Fibroblast of lung (primary cell): ENCODE measurements at places on chromosomes 16 and 17.

DNA sequence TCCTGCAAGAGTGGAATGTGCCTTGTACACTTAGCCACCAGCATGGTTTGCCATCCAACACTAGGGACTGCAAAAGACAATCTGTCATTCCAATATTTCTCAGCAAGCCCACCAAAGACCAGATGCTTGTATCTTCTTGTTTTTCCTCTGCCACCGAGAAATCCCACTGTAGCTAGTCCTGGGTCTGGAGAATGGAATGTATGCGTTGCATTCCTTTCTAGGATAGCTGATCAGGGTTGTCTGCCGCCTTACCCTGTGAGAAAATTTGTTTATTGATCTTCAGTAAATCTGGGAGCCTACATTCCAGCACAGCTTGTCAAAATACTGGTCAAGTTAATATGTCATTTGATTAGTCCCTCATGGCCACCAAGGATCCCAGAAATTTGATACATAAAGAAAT, 28.1 kb upstream of the ADAMTS18 start:
- DNase-seq: no peak

DNA sequence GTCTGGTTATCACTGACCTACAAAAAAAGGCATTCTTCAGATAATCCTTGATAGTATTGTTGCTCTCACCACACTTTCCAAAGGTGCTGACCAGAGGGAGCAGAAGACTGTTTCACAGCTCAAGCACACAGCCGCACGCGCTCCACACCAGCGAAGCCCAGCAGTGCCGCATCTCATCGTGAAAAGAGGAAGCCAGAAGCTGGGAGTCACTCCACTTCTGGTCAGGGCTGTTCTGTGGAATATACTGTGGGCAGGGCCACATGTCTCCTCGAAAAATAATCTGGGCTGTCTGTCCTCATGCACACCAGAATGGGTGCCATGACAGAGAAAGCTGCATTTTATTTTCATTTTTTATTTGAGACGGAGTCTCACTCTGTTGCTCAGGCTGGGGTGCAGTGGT, 7.3 kb upstream of the PRSS36 start:
- no peak for DNase-seq

- no peak for DNase-seq
Measured at GRCh38 chr16:85986931-85987749, 88.2 kb downstream of the IRF8 start.

- DNase-seq: no peak
Measured at GRCh38 chr16:72921106-72921505, 126.8 kb downstream of the ZFHX3 start.

- peak; percentile 69 for DNase-seq
Measured at GRCh38 chr16:74034862-74035261, 261.8 kb upstream of the PSMD7 start.

DNA sequence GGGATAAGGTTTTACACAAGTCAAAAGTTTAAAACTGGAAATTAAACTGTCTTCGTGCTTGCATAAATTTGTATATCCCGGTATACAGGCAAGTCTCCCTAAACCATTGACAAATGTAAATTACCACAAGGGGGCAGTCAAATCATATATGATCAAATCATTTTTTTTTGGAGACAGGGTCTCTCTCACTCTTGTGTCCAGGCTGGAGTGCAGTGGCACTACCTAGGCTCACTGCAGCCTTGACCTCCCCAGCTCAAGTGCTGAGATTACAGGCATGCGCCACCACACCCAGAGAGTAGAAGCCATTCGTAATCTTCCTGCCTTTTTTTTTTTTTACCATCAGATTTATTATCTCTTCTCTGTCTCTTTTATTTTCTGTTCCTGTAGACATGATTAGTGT, 18.5 kb downstream of the TOP2A start:
- DNase-seq: peak; percentile 84

DNA sequence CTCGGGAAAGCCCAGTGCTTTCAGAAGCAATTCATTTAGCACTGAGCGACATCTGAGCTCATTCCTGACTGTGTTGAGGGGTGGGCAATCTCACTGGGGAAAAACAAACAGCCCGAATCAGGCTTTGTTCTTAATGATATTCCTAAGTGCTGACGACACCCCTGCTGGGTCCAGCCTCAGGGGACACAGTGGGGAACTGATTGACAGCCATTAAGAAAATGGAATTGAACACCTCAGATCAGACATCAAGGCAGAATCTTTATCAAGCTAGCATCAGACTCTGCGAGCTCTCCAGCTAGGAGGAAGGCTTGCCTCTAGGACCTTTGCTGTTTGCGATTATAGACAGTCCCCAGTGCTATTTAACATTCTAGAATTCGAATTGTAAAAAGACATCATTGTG, 22.5 kb upstream of the LYRM9 start:
- no peak for DNase-seq

DNA sequence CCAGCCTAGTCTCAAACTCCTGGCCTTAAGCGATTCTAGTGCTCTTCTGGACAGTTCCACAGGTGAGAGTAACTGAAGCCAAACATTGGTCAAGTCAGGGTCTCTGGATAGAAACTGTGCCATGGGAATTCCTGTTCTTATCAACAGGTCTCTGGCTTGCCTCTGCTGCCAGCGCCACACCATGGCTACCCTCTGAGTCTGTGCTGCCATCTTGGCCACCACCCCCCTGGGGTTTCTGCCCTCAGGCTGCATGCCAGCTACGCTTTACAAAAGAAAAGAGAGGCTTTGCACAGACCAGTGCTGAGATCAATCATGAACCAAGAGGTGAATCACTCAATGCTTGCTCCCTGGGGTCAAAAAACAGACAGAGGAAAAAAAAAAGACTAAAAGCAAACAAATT, 24.4 kb upstream of the CREBBP start:
- DNase-seq: no peak

GRCh38 chr16:53707671-53708070, 3.7 kb downstream of the FTO start:
- no peak for DNase-seq

DNA sequence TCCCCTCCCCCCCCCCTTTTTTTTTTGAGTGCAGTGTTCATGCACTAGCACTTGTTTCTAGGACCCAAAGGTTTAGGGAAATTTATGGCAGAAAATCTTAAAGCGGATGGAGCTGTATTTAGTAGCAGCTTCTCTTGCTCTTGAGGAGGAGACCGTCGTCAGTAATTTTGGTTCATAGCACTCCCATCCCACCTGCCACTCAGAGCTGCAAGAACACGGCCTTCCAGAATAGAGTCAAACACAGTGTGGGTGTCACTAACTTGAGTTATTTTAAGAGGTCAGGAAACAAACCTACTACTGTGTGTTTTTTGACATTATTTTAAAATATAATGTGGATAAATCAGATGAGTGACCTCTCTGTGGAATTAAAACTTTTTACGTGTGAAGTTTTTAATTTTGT, 37.3 kb downstream of the SEC14L1 start:
- DNase-seq: no peak

GRCh38 chr17:35578929-35579432, 610 bp upstream of the PEX12 start:
- no peak for DNase-seq

DNA sequence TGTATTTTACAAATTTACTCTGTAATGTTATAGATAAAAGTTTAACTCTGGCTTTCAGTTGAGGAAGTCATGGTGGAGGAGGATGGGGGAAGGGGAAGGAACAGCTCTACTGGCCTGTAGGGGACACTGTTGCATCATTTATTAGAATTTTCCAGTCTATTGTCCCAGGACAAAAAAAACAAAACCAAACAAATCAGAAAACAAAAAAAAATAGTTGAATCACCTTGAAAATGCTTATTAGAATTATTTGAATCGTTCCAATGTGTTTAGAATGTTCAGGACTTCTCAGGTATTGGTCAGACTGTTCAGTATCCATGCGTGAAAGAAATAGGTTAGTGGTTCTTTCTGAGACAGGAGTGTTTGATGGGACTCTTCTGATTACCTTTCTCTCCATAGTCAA, 242.0 kb downstream of the FTO start:
- peak; percentile 71 for DNase-seq

GRCh38 chr16:50862818-50863643, 121.1 kb downstream of the CYLD start:
- DNase-seq: no peak

- no peak for DNase-seq
Measured at GRCh38 chr17:63247706-63248105, 198.4 kb downstream of the CYB561 start.

DNA sequence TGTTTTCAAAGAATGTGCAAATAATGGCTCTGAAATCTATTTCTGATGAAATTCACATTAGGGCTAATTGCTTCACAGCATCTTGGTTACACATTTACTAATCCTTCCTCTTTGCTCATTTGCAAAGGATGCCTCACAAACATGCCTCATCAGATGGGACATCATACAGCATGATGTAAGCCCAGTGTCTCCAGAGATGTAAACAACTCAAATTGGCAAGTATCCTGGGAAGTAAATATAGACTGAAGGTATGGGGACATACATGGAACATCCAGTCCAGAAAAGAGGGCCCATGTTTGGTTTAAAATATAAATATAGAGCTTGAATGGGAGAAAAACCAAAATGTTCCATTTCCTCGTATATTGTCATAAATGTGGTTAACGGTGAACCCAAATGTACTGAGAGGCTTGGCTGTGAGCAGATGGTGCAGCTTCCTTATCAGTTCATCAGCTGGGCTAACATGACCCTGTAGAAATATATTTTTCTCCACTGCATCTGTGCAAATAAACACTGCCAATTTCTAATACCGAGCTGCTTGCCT, 142.9 kb upstream of the NUDT7 start:
- peak; percentile 93 for DNase-seq

GRCh38 chr17:39224778-39225307, 902 bp downstream of the STAC2 start:
- DNase-seq: no peak

DNA sequence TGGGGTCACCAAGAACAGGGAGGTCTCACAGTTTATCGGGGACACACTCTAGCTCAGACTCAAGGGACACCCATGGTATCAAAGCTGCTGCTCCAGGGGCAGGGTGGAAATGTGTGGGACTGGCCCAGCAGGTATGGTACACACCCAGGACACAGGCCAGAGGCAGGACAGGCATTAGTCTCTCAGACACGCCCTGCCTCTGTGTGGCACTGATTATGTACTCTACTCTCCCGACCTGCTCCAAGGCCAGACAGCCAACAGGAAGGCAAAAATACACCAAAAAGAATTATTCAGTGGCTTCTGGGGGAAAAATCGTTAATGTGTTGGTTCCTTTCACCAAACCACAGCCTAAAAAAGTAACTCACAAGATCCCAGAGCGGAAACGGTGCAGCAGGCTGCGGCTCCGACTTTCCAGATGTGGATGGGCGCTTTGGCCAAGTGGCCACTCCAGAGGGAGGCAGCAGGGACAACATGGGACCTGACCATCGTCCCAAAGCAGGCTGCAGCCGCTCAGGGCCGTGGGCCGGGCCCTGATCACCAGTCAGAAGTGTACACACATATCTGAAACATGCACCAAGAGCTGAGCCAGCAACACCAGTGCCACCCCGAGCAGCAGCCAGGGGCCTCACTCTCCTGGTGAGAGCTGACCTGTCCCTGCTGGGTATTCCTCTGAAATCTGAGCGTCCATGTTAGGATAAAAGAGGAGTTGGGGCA, 1.0 kb upstream of the SIRT7 start:
- DNase-seq: no peak

GRCh38 chr16:71344315-71344905, 14.1 kb upstream of the CALB2 start:
- DNase-seq: no peak

DNA sequence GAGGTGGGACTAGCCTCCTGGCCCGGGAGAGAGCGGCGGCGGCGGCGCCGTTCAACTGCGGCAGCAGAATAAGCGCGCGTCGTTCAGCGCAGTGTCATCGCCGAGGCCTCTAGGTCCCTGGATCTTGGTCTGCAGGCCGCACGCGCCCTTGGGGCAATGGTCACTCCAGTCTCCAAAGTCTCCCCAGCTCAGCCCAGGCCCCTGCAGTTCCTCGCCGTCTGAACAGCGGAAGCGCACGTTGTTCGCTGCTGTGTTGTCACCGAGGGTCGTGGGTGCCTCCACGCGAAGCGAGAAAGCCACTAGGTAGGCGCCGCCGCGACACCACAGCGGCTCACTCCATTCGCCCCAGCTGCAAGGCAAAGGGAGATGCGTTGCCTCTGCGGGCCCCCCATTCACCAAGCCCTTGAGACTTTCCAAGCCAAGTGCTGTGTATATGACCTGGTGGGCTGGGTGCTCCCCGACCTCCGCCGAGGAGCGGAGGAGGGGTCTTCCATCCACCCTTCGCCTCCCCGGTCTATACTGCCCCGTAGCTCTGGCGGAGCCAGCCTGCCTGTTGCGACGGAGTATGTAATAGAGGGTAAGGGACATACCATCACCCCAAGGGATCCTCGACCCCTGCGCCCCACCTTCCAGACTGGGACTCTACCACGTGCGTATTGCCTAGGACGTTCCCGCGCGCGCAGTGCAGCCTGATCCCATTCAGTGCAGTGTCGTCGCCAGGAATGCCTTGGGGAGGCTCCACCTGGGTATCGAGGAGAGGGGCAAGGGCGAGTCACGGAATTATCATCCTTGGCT, 656 bp downstream of the VMO1 start:
- DNase-seq: no peak

- no peak for DNase-seq
Measured at GRCh38 chr17:82059272-82060000, 6.2 kb downstream of the DUS1L start.

DNA sequence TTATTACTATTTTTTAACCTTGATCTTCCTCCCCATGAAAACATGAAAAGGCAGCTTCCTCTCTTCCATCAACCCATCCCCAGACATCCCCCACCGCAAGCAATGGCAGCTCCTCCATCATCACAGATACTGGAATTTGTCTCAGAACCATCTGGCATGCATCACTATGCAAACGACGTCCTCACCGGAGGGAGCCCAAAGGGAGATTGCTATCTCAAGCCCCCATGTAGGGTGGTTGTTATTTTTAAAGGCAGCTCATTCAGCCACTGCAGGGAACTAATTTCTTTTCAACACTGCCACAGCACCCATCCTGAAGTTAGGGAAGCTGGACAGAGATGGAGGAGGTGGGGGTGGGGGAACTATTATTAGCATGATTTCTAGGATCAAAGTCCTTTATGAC, 222.5 kb downstream of the FOXL1 start:
- DNase-seq: no peak
